ENCODE measurements at places on chromosomes 7 and 10.

DNA sequence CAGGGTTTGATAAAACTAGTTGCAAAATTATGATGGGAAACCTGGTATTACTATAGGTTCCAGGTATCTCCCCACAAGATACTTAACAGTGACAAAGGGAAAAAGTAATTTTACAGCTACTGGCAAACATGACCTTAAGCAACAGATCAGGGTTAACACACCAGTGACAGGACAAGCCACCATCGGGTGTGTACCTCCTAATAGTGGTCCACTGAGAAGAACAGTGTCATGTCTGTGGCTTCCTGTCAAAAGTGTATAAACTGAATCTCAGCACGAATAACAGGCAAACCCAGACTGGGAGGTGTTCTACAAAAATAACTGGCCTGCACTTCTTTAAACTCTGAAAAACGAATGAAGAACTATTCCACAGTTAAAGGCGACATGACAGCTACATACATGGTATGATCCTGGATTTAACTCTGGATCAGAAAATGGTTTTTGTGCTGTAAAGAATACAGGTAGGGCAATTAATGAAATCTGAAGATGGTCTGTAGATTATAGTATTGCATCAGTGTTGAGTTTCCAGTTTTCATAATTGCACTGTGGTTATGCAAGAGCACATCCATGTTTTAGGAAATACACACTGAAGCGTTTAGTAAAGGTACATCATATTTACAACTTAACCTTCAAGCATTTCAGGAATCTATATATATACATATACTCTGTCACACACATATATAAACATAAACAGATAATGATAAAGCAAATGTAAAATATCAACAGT lies 32.0 kb upstream of the ARMS2 start:
- DNase-seq = peak; percentile 39

- DNase-seq = no peak
These were observed 365.3 kb upstream of the IGFBP3 start for GRCh38 chr7:46286356-46286755.

GRCh38 chr10:101301111-101301731 lies 52.7 kb upstream of the BTRC start:
- no peak for DNase-seq

DNA sequence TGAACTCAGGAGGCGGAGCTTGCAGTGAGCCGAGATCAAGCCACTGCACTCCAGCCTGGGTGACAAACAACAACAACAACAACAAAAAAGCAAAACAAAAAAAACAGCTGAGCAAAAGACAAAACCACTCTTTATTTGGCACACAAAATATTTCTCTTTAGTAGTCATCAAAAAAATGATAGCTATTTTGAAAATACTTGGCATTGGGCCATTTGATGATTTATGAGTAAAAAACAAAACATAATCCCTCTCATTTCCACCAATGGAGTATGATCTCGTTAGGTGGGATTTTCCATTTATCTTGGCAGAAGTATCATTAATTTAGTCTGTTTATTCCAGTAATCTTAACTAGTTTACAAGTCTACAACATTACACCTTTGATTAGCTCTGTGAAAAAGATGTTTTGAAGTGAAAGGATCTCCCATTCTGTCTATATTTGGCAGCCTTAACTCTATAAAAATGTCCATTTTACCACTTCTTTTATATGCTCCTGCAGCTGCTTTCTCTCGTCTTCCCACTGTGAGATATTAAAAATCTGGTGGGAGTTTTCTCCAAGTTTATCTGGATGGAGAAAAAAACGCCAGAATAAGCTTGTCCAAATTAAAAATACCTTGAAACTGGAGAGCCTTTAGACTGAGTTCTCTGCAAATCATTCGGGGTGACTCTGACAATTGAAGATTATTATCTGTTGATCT lies 58.8 kb upstream of the AGMO start:
- no peak for DNase-seq

GRCh38 chr7:100572281-100572948 lies 1.3 kb downstream of the SAP25 start:
- no peak for DNase-seq

GRCh38 chr10:95333997-95334804 lies 43.4 kb upstream of the PDLIM1 start:
- no peak for DNase-seq

DNA sequence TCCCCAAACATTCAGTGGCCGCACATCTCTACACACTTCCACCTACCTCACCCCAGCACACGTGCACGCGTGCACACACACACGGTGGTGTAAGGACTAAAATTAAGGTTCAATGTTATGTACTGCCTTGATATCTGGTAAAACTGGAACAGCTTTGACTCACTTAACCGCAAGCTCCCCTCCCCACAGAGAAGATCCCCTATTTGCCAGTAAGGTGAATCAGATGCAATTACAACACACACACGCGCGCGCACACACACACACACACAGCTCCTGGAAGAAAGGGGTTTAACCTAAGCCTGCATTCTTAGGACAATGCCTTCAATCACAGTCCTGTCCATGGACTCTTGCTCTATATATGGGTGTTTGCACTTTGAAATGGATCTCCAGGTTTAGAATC lies 25.5 kb upstream of the VPS41 start:
- DNase-seq = no peak

DNA sequence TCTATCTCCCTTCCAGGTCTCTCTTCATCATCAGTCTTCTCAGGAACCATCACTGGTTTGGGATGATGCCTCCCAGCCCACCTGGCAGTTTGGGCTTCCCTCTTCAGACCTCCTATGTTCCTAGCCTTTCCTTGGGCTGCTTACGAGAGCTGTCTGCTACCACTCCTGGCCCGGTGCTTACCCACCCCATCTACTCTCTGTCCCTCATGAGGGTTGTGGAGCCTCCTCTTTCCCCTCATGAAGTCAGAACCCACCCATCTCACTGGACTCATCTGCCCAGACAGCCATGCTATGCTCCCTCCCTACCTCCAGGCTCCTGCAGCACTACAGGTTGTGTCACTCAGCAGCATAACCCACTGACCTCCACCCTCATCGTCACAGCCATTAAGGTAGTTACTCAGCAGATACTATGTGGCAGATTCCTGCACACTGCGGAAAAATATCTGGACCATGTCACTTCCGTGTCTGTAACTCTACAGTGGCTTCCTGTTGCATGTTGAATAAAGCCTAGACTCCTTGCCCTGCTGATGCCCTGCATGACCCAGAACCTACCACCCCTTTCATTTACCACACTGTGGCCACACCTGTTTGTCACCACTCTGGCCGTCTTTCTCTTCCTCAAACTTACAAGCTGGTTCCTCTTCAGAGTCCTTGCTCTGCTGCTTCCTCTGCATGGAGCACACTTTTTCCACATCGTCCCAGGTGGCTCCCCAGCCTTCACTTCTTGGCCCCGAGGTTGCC lies 2.0 kb downstream of the DBNL start:
- DNase-seq = peak; percentile 87

DNA sequence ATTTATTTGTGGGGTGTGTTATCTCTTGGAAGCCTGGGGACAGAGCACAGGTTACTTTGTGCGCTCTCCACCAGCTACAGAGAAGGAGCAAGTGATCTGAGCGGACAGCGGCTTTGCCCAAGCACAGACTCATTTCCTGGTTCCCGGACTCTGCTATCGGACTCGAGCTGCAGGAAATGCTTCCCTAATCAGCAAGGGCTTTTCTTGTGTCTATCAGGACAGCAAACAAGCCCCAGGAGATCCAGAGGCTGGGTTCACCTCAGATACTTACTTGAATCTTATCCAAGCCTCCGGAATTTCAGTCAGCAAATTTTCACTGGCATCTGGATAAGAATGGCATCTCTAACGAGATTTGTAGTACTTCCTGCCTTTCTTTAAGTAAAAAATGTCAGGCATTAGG lies 27.8 kb downstream of the MRC1 start:
- DNase-seq = no peak

GRCh38 chr10:132764108-132764507 lies 21.8 kb downstream of the NKX6-2 start:
- DNase-seq = no peak

DNA sequence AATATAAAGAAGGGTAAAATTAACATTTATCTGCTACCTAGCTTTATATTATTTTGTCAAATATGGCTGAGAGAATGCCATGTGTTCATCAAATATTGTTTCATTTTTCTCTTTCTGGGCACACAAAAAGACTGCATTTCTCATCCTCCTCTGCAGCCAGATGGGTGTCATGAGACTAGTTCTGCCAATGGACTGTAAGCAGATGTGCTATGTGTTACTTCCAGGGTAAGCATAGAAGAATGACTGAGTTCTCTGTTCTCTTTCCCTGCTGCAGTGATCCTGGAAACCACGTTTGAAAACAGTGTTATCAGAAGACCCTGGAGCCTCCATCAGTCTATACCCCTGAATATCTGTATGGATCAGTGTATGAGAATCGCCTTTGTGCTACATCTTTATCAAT lies 24.1 kb upstream of the SLK start:
- DNase-seq = no peak

GRCh38 chr10:97849103-97849686 lies 448 bp upstream of the GOLGA7B start:
- no peak for DNase-seq

DNA sequence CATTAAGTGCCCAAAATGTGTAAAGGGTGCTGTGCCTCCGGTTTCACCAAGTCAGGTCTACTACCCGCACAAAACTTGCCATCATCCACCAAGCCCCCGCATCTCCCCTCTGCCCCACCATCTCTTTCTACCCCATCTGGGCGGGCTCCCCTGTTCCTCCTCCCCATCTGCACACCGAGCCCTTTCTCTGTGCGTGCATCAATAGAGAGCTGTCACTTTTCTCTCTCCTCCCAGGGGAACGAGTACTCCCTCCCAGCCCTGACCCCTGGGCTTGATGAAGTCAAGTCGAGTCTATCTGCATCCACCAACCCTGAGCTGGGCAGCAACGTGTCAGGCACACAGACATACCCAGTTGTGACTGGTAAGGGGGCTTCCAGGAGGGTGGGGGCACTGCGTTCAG lies 63.5 kb downstream of the PAX2 start:
- DNase-seq = no peak

DNA sequence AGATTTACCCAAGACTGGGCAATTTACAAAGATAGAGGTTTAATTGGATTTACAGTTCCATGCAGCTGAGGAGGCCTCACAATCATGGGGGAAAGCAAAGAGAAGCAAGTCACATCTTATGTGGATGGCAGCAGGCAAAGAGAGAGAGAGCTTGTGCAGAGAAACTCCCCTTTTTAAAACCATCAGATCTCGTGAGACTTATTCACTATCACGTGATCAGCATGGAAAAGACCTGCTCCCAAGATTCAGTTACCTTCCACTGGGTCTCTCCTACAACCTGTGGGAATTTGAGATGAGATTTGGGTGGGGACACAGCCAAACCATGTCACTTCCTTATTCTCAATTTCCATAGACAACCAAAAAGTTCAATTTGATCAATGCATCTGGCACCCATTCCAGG lies 24.9 kb upstream of the NOBOX start:
- no peak for DNase-seq

DNA sequence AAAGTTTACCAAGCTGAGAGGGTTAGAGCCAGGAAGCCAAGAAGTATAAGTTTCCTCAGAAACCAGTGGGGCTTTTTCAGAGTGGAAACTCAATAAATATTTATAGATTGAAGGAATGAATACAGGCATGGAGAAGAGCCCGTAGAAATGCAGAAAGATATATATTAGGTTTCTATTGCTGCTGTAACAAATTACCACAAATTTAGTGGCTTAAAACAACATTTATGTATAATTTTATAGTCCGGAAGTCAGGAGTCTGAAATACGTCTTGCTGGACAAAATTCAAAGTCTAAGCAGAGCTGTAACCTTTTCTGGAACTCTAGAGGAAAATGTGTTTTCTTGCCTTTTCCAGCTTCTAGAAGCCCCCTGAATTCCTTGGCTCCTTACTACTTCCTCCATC lies 107.3 kb upstream of the SEMA3D start:
- DNase-seq = no peak

GRCh38 chr7:90625562-90625961 lies 29.4 kb downstream of the CDK14 start:
- DNase-seq = no peak

DNA sequence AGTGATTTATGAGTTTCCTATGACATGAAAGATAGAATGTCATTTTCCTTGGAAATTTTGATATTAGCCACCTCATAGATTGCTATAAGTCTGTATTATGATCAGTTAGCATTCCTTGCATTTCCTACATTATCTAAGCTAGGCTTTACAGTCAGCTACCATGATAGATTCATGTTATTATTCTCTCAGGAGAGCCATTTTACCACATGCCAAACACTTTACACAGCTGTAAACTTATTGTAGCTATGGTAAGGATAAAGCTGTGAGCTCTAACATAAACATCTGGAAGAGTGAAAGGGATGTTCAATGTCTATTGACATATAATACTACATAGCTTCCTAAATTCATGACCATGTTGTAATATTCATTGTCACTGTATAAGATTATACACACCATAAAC lies 608.0 kb downstream of the PHTF2 start:
- DNase-seq = no peak

DNA sequence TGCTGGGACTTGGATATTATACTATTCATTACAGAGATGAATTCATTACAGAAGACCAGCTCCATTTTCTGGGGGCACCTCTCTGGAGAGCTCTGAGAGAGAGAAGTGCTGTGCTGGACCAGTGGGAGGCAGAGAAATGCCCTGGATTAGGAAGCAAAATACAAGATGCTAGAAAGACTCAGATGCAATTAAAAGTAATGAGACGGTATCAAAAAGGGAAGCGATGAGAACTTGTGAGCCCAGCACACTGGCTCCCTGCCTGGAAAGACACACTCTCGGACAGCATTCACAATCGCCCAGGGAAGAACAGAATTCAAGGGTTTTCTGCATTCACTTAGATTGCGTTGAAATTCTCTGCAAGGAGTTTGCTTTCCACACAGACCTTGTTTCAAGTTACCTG lies 3.5 kb upstream of the FRAT2 start:
- no peak for DNase-seq

DNA sequence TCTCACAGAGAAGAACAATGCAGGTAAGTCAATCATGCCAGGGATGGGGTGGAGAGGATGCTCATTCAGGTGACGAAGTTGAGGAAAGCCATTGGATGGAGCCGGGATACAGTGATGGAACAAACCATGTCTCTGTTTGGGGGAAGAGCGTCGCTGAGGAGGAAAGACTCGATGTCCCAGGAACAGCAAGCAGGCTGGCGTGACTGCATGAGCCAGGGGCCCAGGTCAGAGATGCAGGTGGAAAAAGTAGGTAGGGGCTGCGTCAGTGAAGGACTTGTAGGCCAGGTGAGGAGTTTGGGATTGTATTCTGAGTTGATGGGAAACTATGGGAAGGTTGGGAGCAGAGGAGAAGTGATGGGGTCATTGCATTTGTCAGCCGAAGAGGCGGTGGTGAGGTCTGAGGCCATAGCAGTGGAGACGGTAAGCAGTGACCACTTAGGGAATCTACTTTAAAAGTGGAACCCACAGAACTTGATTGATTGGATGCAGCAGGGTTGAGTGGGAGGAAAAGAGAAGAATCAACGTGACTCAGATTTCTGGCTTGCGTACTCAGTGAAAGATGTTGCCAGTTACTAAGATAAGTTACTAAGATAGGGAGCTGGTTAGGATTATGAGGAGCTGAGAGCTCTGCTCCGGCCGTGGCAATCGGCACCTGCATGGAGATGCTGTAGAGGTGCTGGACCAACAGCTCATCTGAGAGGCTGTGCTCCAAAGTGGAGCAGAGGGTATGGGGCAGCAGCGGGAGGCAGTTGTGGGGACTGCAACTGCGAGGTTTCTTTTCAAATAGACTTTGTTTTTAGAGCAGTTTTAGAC lies 12.5 kb upstream of the IL2RA start:
- DNase-seq = no peak

- no peak for DNase-seq
These were observed 77.1 kb downstream of the ARHGAP22 start for GRCh38 chr10:48527756-48528155.

Data from CD4-positive, alpha-beta T cell treated with Interleukin-15 for 1 hour (primary cell).